Natural killer cell treated with Interleukin-12 subunit alpha and Interleukin-12 subunit beta and Interleukin-15 and Interleukin-18, amount 100 ng/mL, for 72 hours (primary cell): ENCODE measurements at places on chromosomes 13 and 19.

DNA sequence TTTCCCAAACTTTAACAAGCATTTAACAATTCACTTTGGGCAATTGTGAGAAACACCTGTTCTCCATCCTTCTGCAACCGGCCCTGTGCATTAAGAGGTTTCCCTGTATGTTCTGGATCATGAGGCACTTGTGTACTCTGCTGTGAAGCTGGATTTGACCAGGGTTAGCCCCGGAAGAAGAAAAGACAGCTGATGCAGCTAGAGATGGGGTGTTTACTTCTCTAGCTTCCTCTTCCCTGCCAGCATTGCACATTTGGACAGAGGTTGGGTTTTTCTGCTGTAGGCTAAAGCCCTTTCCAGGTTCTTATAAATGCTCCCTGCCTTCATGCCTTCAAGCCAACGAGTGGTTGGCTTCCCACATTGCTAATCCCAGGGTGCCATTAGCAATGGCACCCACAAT is 20.9 kb downstream of the MBD3L2B start:
- no peak for DNase-seq

DNA sequence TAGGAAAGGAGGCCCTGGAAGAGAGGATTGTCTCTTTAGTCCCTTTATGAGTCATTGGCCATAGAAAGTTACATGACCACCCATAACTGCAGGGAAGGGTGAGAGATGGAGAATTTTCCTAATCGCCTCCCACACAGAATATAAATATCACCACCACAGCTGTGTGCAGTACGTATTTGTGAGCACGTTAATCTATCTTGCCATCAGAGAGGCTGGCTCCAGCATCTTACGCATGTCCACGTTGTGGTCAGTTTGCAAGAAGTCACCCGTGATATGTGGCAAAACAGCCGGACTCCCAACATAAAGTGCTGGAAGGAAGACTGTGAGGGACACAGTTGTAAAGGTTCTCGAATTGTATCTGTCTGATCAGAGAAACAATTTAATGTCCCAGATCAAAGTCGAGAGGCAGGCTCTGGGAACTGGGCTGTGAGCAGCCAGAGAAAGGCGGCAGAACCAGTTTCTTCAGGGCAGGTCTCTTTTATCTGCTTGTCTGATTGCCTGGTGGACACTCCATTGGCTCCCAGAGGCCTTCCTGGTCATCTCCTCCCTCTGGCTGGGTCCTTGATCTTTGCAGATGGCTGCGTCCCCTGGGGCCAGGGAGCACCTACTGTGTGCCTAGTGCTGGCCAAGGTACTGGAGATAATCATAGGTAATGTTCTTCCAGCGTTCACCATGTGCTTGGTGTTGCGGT is 74.9 kb downstream of the SIPA1L3 start:
- no peak for DNase-seq

GRCh38 chr13:31012655-31013024 is 80.2 kb downstream of the TEX26 start:
- no peak for DNase-seq

- no peak for DNase-seq
Measured at GRCh38 chr13:50549221-50549942, 294.1 kb downstream of the DLEU7 start.

DNA sequence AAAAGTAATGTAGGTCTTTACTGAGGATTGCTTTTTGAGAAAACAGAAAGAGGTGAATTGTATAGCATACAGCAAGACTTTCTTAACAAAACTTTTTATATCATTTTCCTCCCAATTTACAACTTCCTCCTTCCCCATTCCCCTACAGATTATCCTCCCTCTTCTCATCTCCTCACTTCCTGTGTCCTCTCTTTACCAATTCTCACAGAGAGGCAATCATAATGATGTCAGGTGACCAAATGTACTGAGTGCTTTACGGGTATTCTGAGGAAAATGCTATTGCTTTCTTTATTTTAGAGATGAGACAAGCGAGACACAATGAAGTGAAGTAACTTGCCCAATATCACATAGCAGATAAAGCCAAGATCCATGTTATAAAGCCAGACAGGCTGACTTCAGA is 1.7 kb upstream of the MTMR6 start:
- DNase-seq = no peak

DNA sequence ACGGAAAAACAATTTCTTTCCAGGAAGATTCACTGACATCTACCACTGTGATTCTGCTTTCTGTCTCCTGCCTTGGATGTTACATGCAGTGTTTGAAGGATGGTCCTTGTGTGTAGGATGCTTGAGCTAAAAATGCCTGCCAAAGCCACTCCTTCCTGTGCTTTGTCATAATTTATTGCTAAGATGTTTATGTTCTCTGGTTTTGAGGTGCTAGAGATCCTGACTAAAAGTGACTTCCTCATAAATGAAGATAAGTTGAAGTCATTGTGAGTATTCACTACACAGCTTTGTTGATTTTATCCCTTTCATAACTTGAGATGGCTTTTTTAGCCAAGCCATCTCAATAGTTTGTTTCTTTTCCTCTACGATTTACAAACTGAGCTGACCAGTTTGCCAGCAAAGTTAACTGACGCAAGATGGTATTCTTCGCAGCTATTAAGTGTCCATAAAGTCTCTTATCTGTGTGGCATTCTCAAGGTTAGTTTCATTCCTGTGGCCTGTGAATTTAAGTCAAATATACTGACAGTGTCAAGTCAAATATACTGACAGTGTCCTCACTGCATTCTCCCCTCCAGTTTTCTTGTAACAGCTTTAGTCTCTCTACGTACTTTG is 15.7 kb upstream of the FBXL3 start:
- no peak for DNase-seq

DNA sequence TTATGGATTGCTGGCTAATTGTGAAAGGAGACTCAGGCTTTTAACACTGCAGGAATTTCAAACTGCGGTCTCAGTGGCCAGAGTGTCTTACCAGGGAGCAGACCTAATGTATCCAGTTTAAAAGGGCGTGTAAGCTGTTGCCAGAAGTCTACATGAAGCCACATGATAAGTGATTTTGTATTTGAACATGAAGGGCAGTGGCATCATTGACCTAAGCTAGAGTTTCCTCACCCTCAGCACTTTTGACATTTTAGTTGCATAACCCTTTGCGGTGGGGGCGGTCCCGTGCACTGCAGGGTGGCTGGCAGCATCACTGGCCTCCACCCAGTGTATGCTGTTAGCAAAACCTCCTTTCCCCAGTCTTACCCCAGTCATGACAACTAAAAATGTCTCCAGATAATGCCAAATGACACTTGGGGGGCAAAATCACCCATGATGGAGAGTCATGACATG is 23.7 kb upstream of the GPR18 start:
- peak; percentile 79 for DNase-seq

DNA sequence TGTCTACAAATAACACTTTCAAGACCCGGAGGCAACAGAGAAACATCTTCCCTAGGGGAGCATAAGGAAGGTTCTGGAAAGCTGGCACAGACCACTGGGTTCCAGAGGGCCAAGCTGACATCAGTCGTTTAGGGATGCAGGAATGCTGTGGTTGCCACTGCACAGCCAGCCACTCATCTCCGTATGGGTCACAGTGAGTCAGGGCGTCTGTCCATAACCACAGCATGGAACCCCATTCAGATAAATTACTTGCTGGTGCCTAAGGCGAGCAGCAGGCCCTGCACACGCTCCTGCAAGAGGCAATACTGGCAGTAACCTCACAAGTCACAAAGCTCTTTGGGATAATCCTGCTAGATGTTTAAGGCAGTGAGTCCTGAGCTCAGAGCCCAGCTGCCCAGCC is 140.9 kb upstream of the UBL3 start:
- DNase-seq = no peak

DNA sequence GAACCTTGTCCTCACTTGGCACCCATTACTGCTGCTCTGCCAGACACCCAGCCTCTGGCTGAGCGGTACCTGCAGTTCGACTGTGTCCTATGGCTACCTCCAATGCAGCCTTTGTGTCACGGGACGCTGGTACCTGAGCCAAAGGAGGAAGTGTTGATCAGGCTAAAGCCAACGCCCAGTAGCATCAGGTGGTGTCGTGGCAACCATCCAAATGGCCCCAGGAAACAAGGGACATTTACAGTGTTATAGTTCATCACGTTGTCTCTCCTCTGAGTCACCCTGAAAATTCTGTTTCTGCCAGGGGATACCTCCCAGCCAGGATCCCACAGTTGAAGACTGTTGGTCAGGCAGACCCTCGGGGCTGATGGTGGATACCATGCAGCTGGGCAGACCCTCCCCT is 10.1 kb downstream of the RHPN2 start:
- DNase-seq = no peak

- no peak for DNase-seq
Measured at GRCh38 chr19:48654299-48655059, 8.5 kb upstream of the CA11 start.

DNA sequence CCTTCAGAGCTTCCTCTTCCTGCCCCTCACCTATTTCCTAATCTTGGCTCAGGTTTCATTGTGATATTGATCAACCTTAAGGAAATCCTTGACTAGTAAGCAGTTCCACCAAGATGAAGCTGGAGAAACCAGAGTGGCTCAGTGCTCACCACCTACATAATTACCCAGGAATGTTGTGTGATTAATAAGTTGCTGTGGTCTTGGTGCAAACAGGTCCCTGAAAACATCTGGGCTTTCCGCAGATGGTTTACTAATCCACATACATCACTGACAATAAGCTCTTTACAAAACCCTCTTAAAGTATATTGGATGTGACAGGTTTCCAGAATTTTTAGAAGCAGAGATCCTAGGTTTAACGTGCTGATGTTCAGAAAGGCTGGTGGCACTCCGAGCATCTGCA is 8.6 kb upstream of the SERP2 start:
- DNase-seq = no peak

DNA sequence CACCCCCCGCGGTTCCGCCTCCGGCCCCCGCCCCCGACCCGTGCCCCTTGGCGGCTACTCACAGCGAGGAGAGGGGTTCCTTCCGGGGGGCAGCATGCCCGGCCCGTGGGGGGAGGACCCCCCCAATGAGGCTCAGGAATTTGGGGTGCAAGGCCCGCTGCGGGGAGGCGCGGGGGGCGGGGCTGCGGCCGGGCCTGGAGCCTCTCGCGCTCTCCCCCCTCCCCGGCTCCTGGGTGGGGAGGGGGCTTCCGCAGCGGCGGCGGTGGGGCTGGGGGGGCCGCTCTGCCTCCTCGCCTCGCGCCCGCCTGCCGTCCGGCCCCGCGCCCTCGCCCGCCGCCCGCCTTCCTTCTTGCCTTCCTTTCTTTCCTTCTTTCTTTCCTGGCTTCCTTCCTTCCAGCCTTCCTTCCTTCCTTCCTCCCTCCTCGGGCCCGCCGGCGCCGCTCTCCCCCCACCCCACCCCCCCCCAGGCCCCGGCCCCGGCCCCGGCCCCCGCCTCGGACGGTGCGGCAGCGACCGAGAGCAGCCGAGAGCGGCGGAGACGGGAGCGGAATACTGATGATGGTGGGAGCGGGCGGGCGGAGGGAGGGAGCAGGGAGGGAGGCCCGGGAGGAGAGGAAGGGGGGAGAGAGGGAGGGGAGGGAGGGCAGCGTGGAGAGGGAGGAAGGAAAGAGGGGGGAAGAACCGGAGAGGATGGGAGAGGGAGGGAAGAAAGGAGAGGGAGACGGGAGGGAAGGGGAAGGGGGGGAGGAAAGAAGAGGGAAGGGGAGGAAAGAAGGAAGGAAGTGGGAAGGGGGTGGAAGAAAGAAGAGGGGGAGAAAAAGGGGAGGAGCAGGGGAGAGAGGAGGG is at the start of gene LRRC4B:
LRRC4B (minus strand) TSS at position 554 of the 846 bp plus-strand sequence. CDS start 19,597 bp downstream, outside the sequence.
- no peak for DNase-seq

- no peak for DNase-seq
Measured at GRCh38 chr19:5112681-5113575, 144.0 kb downstream of the KDM4B start.

GRCh38 chr19:6092329-6093286 is 17.7 kb downstream of the RFX2 start:
- no peak for DNase-seq

DNA sequence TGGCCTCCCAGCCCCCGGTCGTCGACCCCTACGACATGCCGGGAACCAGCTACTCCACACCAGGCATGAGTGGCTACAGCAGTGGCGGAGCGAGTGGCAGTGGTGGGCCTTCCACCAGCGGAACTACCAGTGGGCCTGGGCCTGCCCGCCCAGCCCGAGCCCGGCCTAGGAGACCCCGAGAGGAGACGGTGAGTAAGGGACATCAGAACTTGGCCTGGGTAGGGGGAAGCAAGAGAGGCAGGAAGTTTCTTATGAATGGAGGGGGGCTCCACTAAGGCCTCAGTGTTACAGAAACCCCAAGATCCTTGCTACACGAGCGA is 2.9 kb downstream of the FOSB start:
- DNase-seq = no peak

GRCh38 chr13:113660066-113660465 is 2.1 kb upstream of the ATP4B start:
- DNase-seq = no peak

- no peak for DNase-seq
Measured at GRCh38 chr13:98466634-98467236, 110.2 kb downstream of the STK24 start.

DNA sequence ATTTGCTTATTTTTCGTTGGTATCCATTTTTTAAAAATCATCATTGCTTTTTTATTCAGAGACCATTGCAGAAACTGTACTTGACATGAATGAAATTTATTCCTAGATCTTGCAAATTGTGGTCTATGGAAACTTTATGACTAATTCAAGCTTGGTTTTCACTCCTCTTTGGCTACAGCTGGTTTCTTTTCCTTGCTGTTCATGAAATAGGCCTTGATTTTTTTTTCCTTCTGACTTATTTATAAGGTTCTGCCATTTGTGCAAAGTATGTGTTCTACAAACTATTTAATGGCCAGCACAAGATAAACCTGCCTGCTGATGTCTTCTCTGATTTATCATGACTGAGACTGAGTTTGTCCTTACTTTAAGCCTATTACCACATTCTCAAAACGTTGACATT is 764.0 kb upstream of the SLITRK5 start:
- DNase-seq = no peak

- no peak for DNase-seq
Measured at GRCh38 chr13:95100525-95101433, 200.5 kb downstream of the ABCC4 start.

GRCh38 chr19:17104679-17105078 is 29.1 kb downstream of the MYO9B start:
- DNase-seq = no peak

GRCh38 chr13:25371875-25372283 is at the start of gene ATP8A2:
Gene ATP8A2, plus strand, starts transcription at chr13:25371974. Its CDS starts 239 bp downstream, at chr13:25372213.
- no peak for DNase-seq
